Brain pericyte (primary cell): ENCODE measurements at places on chromosomes 7 and 10.

GRCh38 chr10:124142960-124143359, 49.6 kb upstream of the CHST15 start:
- DNase-seq, result no peak

- no peak for DNase-seq
Measured at GRCh38 chr7:53070883-53071282, 35.5 kb downstream of the POM121L12 start.

DNA sequence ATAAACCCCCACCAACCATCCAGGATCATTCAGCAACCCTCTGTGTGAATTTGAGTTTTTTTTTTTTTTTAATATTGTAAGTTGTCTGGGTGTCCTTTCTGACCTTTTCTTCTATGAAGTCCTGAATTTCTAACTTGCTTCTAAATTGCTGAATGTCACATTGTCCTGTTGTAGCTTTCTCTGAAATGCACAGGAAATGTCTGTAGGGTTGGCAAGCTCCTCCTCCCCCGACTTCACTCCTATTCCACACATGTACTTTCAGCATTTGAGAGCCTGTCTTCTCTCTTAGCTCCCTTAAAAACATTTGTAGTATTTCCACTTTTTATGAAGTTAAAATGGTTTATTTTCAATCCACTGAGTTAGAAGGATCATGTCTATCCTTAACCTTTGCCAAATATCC, 3.3 kb upstream of the CNNM2 start:
- DNase-seq, result no peak

GRCh38 chr7:73570521-73570920, 7.9 kb downstream of the TBL2 start:
- DNase-seq, result no peak

- no peak for DNase-seq
Measured at GRCh38 chr7:50807026-50807730, 24.5 kb upstream of the GRB10 start.

- DNase-seq, result no peak
Measured at GRCh38 chr7:86339051-86339450, 304.7 kb upstream of the GRM3 start.

- DNase-seq, result no peak
Measured at GRCh38 chr7:75650062-75650461, 88.7 kb downstream of the HIP1 start.

GRCh38 chr7:36563706-36564327, 160.5 kb downstream of the AOAH start:
- no peak for DNase-seq

GRCh38 chr10:29687421-29688164, 52.8 kb upstream of the SVIL start:
- DNase-seq, result no peak

GRCh38 chr10:95333997-95334804, 43.4 kb upstream of the PDLIM1 start:
- DNase-seq, result no peak

GRCh38 chr10:70186571-70186970, 16.3 kb upstream of the SAR1A start:
- DNase-seq, result no peak

GRCh38 chr7:156051884-156052283, 239.6 kb upstream of the SHH start:
- no peak for DNase-seq

DNA sequence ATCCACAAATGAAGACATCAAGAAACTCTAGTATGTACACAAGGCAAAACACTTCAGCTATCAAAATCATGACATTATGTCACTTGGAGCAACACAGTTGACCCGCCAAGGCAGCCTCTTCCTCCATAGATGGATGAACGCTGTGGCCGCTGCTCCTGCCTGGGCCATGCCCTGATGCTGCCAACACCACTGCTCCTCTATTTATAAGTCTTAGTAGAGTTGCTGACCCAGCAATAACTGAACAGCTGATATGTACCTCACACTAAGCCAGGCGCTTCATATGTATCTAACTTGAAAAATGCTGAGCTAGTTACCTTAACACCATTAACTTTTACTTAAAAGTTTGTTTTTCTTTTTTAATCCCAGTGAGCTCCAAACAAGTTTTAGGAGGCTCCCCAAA, 131.9 kb downstream of the LYZL1 start:
- no peak for DNase-seq

- DNase-seq, result no peak
Measured at GRCh38 chr7:16203065-16203464, 218.3 kb downstream of the CRPPA start.

DNA sequence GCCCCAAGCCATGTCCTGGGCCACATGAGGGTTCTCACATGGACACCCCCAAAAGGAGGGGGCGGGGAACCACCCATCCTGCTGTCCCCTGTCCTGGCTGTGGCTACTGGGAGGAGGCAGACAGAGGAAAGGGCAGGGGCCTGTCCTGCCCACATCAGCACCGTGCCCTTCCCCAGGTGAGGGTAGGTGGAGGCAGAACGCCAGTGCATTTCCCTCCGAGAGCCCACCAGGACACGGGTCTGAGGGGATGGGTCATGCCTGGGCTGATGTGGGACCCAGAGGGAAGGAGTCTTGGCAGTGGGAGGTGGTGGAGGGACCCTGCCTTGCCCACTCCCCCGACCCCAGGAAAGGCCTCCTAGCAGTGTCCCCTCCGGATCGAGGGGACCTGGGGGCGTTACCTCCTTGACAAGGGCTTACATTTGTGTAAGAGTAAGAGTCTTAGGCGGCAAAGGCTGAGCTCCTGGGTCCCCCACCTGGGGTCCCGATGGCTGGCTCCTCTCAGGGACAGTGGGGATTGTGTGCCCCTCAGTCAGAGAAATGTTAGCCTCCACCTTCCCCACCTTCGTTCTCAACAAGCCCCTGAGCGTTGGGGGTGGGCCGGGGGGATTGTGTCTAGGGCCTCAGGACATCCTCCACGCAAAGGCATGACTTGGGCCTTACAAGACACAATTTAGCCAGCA, 6.1 kb downstream of the CRYGN start:
- DNase-seq, result no peak

- DNase-seq, result no peak
Measured at GRCh38 chr10:6218692-6219493, 16.2 kb downstream of the PFKFB3 start.

DNA sequence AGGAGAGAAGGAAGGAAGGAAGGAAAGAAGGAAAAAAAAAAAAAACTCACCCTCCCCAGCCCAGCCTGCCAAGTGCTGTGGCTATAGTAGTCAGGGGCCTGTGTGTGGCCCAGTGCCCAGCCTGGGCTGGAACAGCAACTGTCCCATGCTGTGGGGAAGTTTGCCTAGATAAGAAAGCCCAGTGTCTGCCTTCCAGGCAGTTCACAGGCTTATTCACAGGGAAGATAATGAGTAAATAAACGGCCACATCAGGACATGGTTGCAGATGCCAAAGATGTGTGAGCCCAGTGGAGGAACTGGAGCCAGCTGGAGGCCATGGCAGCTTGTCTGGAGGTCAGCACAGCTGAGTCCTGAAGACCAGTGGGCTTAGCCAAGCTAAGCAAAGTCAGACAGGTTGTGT, 132.4 kb upstream of the FOXK1 start:
- DNase-seq, result no peak

GRCh38 chr10:5440206-5440605, 27.8 kb downstream of the NET1 start:
- DNase-seq, result no peak

- no peak for DNase-seq
Measured at GRCh38 chr10:116511365-116511764, 34.4 kb upstream of the PNLIP start.

DNA sequence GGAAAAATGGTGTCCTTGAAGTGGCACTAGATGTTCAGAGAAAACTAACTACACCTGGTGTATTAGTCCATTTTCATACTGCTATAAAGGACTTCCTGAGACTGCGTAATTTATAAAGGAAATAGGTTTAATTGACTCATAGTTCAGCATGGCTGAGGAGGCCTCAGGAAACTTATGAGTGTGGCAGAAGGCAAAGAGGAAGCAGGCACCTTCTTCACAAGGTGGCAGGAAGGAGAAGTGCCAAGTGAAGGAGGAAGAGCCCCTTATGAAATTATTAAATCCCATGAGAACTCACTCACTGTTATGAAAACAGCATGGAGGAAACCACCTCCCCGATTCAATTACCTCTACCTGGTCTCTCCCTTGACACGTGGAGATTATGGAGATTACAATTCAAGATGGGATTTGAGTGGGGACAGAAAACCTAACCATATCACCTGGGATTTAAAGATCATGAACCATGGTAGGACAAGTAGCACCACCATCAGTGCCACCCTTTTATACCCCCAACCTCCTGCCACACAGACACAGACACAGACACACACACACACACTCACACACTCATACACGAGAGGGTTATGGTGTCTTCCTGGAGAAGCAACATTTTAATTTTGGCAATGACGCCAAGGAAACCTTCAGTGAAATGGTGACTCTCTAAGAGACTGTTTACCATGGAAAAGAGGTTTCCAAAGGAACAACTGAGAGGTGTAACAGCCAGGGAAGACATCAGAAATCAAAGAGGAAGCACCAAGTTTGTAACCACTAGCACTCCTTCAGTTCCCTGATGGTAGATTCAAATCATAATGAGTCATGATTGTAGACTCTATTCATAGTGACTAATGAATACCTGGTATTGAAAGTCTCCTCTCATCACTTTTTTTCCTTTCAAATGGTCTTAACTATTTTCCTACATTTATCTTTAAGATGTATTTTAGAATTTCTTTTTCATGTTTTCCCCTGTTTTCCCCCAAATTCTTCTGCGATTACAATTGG, 41.8 kb upstream of the WNT16 start:
- no peak for DNase-seq

DNA sequence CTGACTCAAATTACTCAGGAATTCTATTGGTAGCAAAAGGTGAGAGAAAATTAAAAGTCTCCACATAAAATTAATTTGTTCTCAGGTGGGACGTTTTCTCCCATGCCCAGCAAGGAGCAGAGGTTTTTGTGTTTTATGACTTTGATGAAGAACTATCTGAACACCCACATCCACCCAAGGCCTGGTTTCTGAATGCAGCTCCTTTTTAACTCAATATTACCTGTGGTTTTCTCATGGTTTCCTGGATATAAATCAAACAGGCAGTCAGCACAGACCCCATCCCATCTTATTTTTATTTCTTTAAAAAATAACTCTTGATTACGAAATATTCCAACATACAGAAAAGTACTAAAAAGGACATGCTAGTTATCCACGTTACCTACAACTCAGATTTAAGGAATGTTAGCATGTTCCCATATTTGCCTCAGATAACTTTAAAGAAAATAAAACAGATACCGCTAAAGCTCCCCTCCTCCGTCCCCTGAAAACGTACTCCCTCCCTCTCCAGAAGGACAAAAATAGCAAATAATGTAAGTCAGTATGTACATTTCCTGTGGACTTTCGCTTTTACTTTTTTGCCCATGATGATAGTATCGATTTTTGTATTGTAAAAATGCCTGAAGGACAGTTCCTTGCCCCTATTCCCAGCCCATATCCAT, 43.4 kb downstream of the GLI3 start:
- DNase-seq, result no peak

GRCh38 chr7:14009453-14010418, 20.3 kb upstream of the ETV1 start:
- no peak for DNase-seq

DNA sequence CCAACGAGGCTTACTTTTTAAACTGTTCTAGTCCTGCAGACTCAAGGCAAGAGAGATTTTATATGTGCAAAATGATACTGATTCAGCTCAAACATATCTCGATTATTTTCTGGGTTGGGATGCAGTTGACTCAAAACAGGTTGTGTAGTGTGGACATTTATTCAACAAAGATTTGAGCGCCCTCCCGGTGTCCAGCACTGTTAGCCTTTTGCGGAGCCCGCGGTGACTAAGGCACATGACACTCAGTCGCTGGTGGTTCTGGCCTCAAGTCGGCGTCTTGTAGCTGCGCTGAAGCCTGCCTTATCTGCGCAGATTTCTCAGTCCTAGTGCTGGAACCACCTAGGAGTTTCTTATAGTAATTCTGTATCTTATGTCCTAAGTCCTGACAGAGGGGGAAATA, 938 bp upstream of the CADPS2 start:
- no peak for DNase-seq

DNA sequence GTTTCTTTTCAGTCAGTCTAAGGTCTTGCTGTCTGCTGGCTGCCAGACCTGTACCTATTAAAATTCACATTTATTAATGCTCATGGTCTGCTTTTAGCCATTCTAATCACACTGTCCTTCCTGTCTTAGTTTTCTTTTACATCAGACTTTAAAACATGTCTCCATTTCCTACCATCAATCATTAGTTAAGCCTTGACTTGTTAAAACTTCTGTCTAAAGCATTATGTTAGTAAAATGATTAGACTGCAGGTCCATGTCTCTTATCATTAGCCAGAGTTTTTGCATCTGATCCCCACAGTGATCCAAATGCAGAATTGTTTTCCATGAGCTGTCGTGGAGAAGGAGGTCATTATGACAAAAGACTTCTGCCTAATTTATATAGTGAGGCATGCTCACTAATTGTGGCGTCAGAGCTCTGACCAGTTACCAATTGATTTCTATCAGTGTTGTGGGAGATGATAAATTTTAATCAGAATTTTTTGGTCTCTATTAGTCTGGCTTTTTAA, 226.5 kb downstream of the DKK1 start:
- no peak for DNase-seq

DNA sequence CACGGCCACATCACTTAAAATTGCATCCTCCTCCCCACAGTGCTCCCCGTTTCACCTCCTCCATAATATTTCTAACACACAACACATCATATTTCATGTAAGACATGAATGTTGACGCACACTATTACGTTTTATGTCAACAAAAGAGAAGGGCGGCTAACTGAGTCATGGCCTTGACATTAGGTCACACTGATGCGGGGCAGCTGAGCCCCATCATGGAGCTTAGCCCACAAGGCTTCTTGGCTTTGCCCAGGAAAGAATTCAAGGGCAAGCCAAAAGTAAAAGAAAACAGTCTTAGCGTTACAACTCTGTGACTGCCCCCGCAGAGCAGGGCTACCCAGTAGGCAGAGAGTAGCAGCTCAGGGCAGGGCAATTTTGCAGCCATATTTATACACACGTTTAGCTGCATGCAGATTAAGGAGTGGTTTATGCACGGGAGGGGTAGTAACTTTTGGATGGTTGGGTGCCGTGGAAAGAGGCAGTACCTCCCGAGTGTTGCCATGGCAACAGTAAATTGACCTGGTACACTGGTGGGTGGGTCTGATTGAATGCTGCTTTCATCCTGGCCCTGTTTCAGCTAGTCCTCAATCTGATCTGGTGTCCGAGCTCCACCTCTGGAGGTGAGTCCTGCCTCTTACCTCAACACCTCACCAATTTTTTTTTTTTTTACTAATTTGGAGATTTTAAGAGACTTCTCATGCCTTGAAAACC, 156.2 kb upstream of the FRMD4A start:
- no peak for DNase-seq

DNA sequence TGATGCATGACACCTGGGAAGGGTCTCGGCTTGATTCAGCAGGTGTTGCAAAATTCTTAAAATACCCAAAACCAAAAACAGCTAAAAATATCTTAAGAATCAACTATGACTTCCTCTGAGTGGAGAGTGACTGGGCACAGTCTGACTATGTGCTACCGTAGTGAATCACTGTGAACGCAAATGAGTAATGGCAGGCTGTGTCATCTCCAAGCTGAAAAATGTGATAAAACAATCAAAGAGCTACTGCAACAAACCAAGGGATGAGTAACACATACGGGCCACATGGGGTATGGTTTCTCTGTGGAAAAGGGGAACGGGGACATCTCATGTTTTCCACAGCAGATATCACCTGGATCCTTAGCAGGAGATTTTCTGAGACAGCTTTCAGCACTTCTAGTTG, 127.5 kb downstream of the ABCA13 start:
- no peak for DNase-seq

- DNase-seq, result no peak
Measured at GRCh38 chr7:42222125-42222524, 14.9 kb downstream of the GLI3 start.

GRCh38 chr7:44891372-44891771, 6.0 kb upstream of the PURB start:
- no peak for DNase-seq
